Heart left ventricle (tissue), 16 donors: ENCODE measurements at places on chromosomes 1 and 21. TPM values are rescaled to one million over a fixed set of nuclear protein-coding genes. Genes with fewer than 3 reads are reported as not detected.

The TSSK3 gene
- total RNA-seq, result 2.6 TPM

The ALX3 gene
- total RNA-seq, result not detected

The RUNX1 gene
- 3.1 TPM for total RNA-seq

The ANXA9 gene
- total RNA-seq, result not detected

The GSTM2 gene
- total RNA-seq, result 62.3 TPM

The GBP3 gene
- 9.1 TPM for total RNA-seq

The BMP8A gene
- 1.1 TPM for total RNA-seq
